ENCODE measurements at places on chromosomes 2 and 18.

- DNase-seq: no peak
Measured at GRCh38 chr2:239811111-239811781, 213.9 kb downstream of the NDUFA10 start.

GRCh38 chr18:60235164-60235563 is 137.4 kb downstream of the MC4R start:
- DNase-seq: no peak

DNA sequence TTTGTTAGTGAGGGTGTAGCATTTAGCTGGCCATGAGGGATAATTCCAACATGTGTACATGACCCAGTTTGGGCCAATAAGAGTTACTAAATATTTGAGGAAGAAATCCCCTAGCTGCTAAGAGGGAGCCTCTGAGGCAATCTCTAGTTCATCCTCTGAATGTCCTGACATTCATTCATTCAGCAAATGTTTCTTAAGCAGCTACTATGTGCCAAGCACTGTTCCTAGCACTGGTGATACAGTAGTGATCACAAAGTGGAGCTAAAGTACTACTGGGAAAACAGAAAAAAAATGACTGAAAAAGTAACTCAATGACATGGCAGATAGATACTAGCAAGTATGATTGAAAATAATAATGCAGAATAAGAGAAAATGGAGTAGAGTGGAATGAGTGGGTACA is 79.8 kb upstream of the PID1 start:
- no peak for DNase-seq

GRCh38 chr18:8724452-8724851 is 19.1 kb downstream of the MTCL1 start:
- DNase-seq: no peak

GRCh38 chr2:236236559-236237452 is 27.4 kb downstream of the ASB18 start:
- no peak for DNase-seq

DNA sequence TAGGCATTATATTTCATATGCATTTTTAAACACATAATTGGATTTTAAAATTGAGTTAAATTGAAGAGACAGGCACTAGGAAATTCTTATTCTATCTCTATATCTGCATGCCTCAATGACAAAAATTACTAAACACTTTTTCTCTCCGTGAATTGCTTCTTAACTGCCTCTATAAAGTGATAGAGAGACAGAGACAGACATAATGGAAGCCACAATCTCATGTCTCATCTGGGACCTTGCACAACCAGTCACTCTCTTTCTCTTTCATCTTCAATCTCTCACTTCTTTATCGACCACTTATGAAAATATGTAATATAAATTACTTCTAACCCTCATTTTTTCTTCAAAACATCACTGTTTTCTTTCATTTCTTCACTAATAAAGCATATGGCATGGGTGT is 238.9 kb upstream of the ZNF804A start:
- no peak for DNase-seq

GRCh38 chr2:9347411-9347881 is 75.9 kb downstream of the ITGB1BP1 start:
- DNase-seq: no peak

GRCh38 chr2:71600555-71600954 is 147.2 kb downstream of the DYSF start:
- DNase-seq: no peak

GRCh38 chr2:186751078-186751477 is 57.2 kb downstream of the FAM171B start:
- no peak for DNase-seq

- no peak for DNase-seq
Measured at GRCh38 chr2:19403785-19404184, 45.4 kb upstream of the OSR1 start.

GRCh38 chr2:200041639-200042038 is 86.3 kb downstream of the MAIP1 start:
- no peak for DNase-seq

DNA sequence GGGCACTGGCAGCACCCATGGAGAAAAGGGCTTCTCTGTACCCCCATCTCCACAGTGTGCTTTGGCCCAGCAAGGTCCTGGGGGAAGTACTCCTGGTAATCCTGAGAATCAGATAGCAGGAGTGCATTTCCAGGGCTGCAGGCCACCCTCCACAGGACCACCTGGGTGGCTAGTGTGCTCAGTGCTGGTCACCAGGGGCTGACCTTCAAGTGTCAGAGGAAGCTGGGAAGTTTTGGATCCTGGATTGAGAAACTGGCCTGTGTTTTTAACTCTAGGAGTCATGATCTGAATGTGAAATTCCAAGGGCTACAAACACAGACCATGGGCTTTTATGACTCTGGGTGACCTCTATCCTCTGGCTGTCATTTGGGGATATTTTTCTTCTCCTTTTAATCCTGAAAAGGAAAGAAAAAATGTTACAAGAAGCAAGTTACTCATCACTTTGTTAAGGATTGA is 9.3 kb downstream of the RHOB start:
- no peak for DNase-seq

DNA sequence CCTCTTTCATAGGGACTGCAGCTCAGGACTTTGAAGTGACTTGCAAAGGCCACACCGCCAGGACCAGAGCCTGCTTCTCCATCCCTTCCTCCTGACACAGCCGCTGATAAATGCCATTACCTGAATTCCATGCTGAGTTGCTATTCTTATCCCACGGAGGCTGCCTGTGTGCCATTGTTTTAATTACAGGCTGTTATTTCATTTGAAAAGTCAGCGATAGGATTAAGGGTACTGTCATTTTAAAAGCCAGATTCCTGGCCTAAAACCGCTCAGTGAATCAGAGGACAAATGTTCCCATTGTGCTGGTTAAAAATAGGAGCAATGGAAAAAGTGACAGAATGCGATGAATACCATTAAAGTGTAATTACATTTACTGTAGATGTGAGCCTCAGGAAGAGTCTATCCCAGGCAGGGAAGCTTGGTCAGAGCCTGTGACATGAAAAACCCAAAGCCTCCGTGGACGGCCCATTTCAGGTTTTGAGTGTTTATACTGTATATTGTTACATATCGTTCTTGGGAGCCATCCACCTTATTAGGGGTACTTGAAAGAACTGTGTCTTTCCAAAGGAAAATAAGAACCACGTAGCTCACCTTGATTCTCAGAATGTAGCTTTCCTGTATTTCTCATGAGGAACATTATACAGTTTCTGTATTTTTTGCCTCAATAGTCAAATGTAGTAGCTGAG is 41.3 kb downstream of the PDCL3 start:
- DNase-seq: no peak

DNA sequence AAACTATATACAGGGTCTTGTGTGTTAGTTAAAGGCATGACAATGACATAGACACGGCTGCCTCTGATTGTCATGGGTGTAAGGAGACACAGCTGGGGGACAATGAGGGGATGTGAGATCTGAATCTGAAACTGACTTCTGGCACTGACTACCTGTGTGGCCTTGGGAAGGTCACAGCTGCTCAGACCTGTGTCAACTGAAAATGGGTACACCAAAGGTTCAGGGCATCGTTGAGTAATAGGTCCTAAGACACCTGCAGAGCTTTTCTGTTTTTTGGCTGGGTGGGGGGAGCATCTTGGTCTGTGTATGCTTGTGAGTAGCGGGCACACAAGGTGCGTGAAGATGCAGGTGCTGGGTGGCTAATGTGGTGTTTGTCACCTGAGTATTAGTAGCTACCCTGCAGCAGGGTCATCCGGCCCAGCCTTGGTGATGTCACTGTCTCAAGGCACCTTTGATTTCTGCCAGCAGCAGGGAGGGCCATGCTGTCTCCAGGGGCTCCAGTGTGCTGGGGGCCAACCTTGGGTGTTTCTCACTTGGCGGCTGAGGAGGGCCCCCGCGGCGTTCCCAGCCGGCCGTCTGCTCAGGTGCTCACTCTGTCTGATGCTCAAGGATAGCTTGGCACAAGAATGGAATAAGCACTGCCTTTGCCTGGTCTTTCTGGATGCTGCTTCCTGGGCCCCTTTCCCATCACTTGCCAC is 53.1 kb upstream of the HS6ST1 start:
- no peak for DNase-seq

- DNase-seq: no peak
Measured at GRCh38 chr2:174072069-174072468, 106.9 kb upstream of the SP3 start.

GRCh38 chr18:51006061-51006818 is 23.8 kb upstream of the SMAD4 start:
- DNase-seq: no peak

- DNase-seq: no peak
Measured at GRCh38 chr2:203894262-203894661, 26.7 kb downstream of the CTLA4 start.

- DNase-seq: no peak
Measured at GRCh38 chr2:150495993-150496627, 8.6 kb upstream of the RND3 start.

- peak; percentile 19 for DNase-seq
Measured at GRCh38 chr2:216319771-216320170, 52.5 kb downstream of the MARCHF4 start.

- no peak for DNase-seq
Measured at GRCh38 chr2:196957442-196957841, 30.9 kb upstream of the PGAP1 start.

- DNase-seq: no peak
Measured at GRCh38 chr2:163493359-163494298, 242.2 kb downstream of the FIGN start.

GRCh38 chr18:50630895-50631294 is 71.0 kb downstream of the MAPK4 start:
- no peak for DNase-seq

- no peak for DNase-seq
Measured at GRCh38 chr18:23702606-23703005, 13.4 kb downstream of the LAMA3 start.

- no peak for DNase-seq
Measured at GRCh38 chr18:39600894-39601293, 2035.3 kb upstream of the CELF4 start.

- DNase-seq: no peak
Measured at GRCh38 chr2:188623995-188624643, 332.4 kb downstream of the GULP1 start.

DNA sequence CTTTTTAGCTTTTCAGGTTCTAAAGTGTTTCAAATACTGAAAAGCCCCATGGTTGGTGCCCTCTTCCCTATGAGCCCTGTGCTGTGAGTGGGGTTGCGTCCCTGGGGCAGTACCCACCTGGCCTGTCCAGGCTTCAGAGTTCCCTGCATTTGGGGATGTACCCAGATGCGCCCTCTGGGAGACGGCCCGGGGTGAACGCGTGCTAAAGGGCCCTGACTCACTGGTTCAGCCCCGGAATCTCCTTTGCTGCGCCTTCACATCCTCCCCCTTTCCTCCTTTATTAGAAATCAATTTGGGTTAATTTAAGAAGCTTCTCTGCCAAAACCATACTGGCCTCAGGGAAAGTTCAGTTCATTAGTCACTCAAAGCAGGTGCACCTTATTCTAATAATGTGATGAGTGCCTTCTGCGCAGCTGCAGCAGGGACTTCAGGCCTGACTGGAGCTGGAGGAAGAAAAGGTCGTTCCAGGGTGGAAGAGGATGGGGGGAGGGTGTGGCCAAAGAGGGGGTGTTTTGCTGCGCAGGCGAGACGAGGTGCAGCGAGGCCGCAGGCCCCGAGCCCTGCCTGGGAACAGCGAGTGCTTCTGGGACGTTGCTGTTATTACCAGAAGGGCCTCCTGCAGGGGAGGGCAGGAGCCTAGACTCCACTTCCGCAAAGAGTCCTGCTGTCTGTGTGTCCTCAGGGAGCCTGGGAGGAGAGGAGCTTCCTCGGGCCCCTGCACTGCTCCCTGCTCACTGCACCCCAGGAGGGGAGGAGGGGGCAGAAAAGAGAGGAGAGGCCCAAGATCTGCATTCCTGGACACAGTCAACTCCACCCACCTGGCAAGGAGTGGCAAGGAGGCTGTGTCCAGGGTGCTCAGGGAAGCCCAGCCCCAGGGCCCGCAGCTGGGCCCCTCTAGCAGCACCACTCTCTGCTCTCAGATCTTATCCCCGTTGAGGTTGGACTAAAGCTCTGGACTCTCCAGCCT is 223.2 kb upstream of the PXDN start:
- no peak for DNase-seq

DNA sequence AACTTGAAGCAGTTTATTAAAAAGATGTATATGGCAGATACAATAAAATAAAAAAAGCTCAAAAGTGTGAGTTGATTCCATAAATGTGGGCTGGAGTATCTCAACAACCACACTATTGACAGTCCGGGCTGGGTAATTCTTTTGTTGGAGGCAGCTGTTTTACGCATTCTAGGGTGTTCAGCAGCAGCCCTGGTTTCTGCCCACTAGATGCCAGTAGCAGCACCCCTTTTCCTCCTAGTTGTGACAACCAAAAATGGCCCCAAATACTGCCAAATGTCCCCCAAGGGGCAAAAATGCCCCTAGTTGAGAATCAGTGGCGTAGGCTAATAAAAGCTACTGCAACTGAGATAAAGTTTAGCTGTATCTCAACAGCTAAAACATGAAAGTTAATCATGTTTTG is 44.8 kb downstream of the CHMP3 start:
- DNase-seq: peak; percentile 32

GRCh38 chr2:237451643-237452469 is 35.2 kb upstream of the MLPH start:
- no peak for DNase-seq

- no peak for DNase-seq
Measured at GRCh38 chr2:68391099-68391498, 26.0 kb downstream of the PLEK start.

DNA sequence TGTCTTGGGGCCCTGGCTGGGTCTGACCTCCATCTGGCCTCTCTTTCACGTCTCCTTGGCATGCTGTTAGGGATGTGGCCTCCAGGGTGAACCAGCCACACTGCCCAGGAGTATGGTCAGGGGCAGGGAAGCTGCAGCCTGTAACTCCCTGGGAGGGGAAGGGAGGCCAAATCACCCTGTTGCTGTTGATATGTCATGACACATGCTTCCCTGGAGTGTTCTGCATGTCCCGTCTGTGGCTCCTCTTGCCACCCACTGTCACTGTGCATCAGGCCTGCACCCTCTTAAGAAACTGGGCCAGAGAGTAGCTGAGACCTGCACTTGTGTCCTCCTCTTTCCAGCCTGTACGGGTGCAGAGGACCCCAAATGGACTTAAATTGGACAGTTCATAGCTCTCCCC is 221.3 kb downstream of the FHOD3 start:
- DNase-seq: no peak

DNA sequence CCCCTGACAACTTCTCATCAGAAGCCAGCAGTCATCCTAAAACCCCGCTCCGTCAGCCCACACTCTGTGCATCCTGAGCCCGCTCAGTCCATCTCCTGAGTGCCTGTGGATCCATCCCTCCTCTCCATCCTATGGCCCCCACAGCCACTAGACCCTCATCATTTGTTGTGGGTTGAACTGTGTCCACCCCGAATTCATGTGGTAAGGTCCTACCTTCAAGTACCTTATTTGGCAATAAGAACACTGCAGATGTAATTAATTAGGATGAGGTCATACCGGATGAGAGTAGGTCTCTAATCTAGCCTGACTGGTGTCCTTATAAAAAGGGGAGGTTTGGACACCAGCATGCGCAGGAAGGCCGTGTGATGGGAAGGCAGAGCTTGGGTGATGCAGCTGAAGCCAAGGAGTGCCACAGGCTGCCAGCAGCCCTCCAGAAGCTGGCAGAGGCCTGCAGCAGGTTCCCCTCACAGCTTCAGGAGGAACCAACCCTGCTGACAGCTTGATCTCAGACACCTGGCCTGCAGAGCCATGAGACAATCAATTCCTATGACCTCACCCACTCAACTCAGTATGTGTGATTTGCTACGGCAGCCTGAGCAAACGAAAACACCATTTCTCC is 192.4 kb downstream of the ZBTB7C start:
- no peak for DNase-seq
